ENCODE measurements at places on chromosomes 4 and X. TPM values are rescaled to one million over a fixed set of nuclear protein-coding genes. Genes with fewer than 3 reads are reported as not detected.
A peak's percentile ranks its signal among the peaks of the same experiment; 100 is the strongest.

CCSER1 gene
- total RNA-seq = under 0.01 TPM

SATL1 gene
- total RNA-seq = not detected

LAP3 gene
- total RNA-seq = 129 TPM

FAM9B gene
- not detected for total RNA-seq

CITED1 gene
- total RNA-seq = 0.17 TPM

FGF16 gene
- total RNA-seq = not detected

ZNF185 gene
- total RNA-seq = 1.0 TPM

MAGEA8 gene
- total RNA-seq = not detected

PHEX gene
- 1.7 TPM for total RNA-seq

MAGEC1 gene
- not detected for total RNA-seq

ATXN3L gene
- total RNA-seq = not detected

OR13H1 gene
- not detected for total RNA-seq

RS1 gene
- total RNA-seq = not detected

TAF7L gene
- 0.33 TPM for total RNA-seq

GLRA3 gene
- total RNA-seq = not detected

GNRHR gene
- total RNA-seq = not detected

SYNPO2 gene
- total RNA-seq = 40.1 TPM

DNA sequence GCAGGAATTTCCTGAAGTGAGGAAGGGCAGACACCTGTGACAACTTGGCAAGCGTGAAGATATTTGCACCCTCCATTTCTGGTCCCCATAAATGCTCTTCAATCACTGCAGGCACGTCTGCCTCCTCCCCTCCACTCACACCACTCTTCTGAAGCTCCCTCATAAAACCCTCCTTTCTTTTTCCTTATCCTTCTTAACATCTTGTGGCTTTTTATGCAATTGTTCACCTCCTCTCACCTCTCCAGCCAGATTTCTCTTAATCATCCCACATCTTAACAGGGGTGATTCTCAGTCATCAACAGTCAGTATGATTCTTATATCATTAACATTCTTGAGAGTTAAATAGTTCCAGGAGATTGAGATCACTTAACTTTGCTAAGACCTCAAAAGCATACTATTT is 277.4 kb downstream of the SPRY1 start:
- peak; percentile 91 for DNase-seq

- no peak for DNase-seq
Measured at GRCh38 chrX:121160987-121161386, 113.6 kb downstream of the GLUD2 start.

- no peak for DNase-seq
Measured at GRCh38 chr4:87566276-87566675, 37.1 kb upstream of the SPARCL1 start.

GRCh38 chr4:39526765-39527295 is 409 bp downstream of the UGDH start:
- peak; percentile 24 for DNase-seq

- DNase-seq = peak; percentile 51
Measured at GRCh38 chrX:115462406-115462805, 98.6 kb upstream of the PLS3 start.

GRCh38 chr4:88597970-88598660 is 5.8 kb downstream of the HERC3 start:
- no peak for DNase-seq

GRCh38 chrX:1468250-1468772 is 15.6 kb upstream of the ASMTL start:
- DNase-seq = peak; percentile 59

DNA sequence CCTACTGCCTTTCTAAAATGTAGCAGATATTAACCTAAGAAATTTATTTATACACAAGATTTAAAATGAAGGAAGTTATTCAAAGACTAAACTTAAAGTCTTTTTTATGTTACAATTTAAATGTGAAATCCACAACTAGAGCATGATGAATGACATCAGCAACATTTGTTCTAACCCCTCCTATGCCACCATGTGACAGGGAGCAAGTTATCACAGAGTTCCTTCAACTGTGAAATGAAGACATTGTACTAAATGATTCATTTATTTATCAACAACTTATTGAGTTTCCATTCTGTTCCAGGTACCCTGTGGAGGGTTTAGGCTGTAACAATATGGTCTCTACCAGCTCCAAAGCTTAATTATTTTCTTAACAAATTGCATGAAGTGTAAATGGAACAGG is 76.9 kb downstream of the SLC39A8 start:
- DNase-seq = no peak

DNA sequence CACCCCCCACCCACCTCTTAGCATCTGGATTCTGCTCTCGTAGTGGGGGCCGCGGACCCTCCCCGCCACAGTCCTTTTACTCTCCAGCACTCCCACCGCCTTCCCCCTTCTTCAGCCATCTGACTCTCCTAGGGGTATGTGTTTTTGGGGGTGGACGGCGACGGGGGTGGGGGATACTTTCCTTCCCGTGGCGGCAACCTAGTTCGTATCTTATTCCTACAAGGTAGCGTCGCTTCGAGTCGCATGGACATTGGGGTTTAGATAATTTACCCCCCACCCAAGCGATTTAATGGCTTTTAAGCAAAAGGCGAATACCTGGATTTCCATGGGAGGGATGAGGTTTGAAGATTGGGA is 1.3 kb upstream of the BCORL1 start:
- DNase-seq = no peak

DNA sequence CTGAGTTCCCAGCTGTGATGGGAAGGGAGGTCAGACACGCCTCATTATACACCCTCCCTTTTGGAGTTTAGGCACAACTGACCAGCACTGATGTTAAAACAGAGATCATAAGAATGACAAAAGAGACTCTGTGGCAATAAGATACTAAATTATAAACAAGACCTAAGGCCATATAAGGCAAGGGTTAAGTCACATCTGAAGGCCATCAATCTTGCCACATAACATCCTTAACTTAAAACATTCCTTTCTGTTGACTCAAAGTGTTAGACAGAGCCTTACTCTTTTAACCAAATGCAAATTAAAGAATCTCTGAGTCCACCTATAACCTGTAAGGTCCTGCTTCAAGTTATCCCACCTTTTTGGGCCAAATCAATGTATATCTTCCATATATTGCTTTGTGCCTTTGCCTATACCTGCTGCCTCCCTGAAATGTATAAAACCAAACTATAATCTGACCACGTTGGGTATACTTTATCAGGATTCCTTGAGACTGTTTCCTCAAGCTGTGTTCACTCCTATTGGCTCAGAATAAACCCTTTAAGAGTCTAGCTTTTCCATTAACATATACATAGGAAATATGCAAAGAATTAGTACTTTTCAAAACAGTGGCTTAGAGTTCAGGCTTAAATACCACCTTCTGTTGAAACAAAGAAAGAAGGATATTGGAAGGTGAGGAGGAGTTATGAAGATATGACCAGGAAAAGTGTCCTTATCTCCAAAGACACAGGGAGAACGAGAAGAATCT is 214.4 kb upstream of the PPP1R2C start:
- DNase-seq = peak; percentile 33

GRCh38 chrX:78838709-78839108 is 91.2 kb downstream of the LPAR4 start:
- DNase-seq = no peak

DNA sequence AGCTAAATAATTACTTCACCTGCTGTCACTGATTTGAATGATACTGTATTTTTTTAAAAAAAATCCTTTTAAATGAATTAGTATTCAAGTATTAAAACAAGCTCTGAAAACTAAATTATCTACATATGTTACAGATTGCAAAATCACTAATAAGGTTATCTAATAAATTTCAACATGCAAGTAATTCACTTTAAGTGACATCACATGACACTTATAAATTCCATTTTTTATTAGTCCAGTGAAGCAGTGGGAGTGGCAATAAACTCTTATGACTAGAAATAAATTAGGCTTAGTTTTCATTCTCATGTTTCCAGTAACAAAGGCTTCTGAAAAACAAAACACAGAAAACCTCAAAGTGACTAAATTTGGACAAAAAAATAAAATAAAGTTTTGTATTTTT is 36.3 kb downstream of the SMIM31 start:
- no peak for DNase-seq

GRCh38 chr4:147822128-147822527 is 90.2 kb downstream of the ARHGAP10 start:
- peak; percentile 89 for DNase-seq

GRCh38 chrX:96861661-96862060 is 22.0 kb upstream of the RPA4 start:
- DNase-seq = no peak

- peak; percentile 2 for DNase-seq
Measured at GRCh38 chr4:84177831-84178542, 321.1 kb downstream of the NKX6-1 start.

DNA sequence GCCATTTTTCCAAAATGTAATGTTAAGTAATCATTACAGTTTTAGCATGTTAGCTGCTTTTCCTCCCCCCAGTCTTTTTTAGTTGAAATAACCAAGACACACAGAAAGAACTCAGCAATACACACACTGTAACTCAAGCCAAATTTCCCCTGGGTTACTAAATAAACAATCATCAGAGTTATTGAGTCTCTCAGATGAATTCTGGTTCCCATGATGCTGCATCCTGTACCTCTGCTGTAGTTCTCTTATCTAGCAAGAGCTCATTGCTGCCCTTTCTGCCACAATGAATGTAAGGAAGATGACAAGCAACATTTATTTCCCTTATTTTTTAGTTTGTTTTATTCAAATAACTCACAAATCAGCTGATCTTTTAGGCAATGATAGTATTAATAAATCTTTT is 185.1 kb downstream of the ARHGAP6 start:
- DNase-seq = no peak

DNA sequence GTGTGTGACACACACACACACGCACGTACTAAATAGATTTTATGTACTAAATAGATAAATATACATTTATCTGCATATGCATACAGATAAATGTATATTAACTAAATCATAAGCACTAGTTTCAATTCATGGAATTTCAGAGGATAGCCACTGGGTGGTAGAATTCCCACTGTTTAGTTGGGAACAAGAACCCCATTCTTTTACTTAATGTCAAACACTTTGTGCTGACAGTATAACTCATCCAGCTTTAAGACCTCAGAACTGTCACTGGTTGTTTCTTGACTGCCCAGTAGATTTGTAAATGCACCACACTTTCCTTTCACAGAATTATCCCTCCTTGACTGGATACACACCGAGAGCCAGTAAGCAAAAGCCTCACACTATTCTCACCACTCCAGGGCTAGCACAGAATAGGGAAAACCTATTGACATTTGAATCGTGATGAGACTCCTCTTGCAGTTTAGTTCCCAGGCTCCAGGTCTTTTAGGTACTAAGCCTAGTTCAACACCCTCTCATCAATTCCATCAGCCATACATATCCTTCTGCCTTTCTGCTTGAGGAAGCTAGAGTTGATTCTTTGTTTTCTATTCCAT is 32.4 kb downstream of the PPARGC1A start:
- DNase-seq = peak; percentile 80

DNA sequence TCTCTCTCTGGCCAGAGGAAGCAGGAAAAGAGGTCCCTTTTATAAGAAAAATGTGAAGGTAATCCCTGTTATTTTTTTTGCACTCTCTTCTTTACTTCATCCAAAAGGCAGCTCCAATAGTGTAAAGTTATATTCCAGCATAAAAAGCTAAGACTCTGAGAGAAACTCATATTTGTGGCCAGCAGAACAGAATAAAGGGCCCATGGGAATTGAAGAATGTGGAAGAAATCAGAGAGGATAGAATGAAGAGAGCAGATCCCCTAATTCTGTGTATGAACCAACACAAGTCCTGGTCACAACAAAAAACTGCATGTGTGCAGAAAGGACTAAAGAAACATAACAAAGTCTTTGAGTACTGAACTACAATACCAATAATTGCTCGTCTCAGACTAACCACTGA is 22.3 kb downstream of the RPS6KA6 start:
- DNase-seq = no peak

- peak; percentile 71 for DNase-seq
Measured at GRCh38 chrX:110847334-110847733, 51.7 kb upstream of the CHRDL1 start.

DNA sequence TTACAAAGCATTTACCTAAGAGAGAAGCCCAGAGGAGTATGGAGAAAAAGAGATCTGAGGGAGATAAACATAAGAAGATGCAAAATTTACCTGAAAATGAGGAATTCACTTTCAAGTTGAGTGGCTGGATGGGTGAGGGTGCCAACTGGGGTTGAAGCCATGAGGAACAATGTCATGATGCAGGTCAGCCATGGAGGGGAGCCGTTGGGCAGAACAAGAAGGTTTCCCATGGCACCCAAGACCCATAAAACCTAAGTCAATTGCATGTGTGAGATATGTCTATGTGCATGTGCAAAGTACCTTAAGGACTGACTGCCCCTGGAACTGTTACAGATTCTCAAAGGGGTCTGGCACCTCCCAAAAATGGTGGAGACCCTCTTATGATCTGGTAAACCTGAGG is 46.6 kb upstream of the PRRG1 start:
- DNase-seq = peak; percentile 33

Data from fibroblast of lung (primary cell).